ENCODE measurements at places on chromosomes 12 and 14.

DNA sequence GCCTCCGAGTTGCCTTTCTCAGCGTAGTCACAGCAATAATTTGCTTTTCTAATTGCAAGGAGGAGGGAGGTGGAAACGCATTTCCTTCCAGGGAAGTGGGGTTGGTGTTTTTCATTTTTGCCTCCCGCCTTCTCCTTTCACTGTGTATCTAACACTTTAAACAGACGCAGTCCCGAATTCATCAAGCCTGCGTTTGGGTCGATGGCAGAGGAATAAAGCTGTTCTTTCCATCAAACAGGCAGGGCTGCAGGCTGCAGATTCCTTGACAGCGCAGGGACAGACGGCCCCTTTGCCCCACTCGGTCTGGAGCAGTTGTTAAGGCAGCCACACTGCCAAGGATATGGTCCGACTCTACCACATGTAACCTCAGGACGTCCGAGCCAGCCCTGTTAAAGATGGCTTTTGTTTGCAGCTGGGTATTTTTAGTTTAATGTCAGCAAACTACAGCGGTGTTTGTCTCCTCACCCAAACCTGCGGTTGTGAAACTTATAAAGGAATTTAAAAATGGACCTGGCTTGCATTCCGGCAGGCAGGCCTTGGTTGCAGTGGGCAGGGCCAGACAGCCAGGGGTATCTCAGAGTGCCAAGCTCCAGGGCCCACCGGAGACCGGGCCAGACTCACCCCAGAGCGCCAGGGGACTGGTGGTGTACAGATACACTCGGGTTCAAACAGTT is 2.1 kb downstream of the CHST11 start:
- DNase-seq = no peak

GRCh38 chr14:59688224-59689170 is 111.9 kb upstream of the CCDC175 start:
- peak; percentile 1 for DNase-seq

- DNase-seq = no peak
Measured at GRCh38 chr12:43112101-43112920, 439.7 kb downstream of the ADAMTS20 start.

- DNase-seq = no peak
Measured at GRCh38 chr14:79543967-79544697, 667.2 kb downstream of the DIO2 start.

- no peak for DNase-seq
Measured at GRCh38 chr14:89036371-89036770, 211.9 kb downstream of the TTC8 start.

DNA sequence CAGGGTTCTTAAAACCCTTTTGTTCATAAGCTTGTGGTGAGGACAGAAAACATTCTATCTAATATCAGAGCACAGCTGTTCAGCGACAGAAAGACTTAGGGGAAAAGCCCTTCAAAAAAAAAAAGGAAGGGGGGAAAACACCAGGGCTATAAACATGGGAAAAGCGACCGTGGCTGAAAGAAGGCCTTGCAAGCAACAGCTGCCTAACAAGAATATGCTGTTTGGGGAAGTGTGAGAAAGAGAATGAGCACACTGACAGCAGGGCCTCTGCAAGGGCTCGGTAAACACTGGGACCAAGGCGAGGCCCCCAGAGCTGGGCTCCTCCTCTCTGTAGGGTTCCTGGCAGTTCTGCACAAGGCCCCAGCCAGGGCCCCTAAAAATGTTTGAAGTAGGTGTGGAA is 27.4 kb upstream of the CCND2 start:
- no peak for DNase-seq

- no peak for DNase-seq
Measured at GRCh38 chr14:63647696-63648410, 6.2 kb upstream of the WDR89 start.

GRCh38 chr12:48118284-48118871 is 786 bp upstream of the PFKM start:
- no peak for DNase-seq

GRCh38 chr12:20629414-20630156 is 65.5 kb upstream of the SLCO1C1 start:
- DNase-seq = no peak

DNA sequence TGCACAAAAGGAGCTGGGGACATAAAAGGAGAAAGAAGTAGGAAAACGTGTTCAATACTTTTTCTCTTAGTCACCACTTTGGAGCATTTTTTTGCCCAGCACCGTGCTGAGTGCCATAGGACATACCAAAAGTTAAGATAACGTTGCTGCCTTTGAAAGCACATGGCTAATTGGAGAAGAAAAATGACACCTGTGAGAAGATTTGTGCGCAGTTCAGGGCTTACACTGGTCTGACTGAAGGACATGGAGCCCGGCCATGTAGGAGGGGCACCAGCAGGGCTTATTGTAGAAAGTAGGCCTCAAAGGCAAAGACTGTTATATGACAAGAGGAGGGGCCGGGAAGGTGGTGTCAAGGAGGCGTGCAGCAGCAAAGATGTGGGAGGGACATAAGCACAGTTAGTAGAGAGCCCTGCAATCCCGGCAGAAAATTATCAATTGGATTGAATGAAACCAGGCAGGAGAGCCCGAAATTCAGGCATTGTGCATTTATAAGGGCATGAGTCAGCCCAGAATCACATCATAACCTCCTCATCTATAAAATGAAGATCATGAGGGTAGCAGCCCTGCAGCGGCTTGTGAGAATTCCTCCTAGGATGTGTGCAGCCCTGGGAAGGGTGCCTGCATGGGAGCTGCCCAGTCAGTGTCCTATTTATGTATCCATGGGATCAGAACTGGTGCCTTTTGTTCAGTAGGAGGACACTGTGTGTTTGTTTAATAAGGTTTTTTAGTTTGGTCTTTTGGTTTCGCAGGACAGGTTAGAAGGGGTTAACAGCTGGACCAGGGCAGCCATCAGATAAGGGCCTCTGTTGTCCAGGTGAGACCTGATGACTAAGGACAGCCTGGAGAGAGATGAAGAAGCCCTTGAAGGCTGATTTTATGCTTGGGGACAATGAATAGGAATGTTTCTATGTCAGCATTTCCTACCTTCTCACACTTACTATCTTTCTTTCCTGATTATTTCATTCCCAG is 122.4 kb downstream of the GPR135 start:
- no peak for DNase-seq

GRCh38 chr12:52522346-52523011 is 2.3 kb upstream of the KRT5 start:
- DNase-seq = no peak

DNA sequence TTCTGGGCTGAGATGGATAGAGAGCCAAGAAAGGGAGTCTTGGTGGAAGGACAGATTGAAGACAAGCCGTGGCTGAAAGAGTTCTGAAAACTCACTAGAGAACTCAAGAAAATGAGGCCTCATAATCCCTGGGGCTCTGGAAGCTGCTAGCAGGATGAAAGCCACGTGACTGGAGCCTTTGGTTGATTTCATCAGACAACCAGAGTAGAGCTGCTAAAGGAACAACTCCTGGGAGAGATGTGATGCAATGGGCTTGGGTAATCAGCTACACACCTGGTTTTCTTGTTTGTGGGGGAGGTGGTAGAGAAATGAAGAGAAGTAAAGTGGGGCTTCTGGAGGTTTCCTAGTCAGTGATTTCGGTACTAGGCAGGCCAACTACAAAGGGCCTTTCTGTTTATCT is 13.4 kb downstream of the CSRNP2 start:
- DNase-seq = no peak

DNA sequence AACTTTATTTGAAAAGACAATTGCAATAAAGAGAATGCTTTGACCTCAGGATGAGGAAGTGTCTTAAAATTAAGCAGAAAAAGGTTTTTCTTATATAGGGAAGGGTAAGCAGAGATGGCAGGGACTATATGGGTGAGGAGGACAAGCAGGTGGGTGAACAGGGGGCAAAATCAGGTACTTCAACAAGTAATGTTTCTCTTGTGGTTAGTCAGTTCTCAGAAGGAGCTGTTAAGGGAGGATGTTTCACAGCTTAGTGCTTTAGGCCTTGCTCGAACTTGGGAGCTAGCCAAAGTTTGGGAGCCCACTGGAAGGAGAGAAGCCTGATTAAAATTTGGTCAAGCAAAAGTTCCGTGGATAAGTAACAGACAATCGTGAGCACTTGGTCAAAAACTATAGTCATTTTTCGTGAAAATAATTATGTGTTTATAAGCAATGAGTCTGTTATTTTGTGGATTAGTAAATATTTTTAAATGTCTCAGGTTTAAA is 364.2 kb upstream of the TMPO start:
- DNase-seq = no peak

DNA sequence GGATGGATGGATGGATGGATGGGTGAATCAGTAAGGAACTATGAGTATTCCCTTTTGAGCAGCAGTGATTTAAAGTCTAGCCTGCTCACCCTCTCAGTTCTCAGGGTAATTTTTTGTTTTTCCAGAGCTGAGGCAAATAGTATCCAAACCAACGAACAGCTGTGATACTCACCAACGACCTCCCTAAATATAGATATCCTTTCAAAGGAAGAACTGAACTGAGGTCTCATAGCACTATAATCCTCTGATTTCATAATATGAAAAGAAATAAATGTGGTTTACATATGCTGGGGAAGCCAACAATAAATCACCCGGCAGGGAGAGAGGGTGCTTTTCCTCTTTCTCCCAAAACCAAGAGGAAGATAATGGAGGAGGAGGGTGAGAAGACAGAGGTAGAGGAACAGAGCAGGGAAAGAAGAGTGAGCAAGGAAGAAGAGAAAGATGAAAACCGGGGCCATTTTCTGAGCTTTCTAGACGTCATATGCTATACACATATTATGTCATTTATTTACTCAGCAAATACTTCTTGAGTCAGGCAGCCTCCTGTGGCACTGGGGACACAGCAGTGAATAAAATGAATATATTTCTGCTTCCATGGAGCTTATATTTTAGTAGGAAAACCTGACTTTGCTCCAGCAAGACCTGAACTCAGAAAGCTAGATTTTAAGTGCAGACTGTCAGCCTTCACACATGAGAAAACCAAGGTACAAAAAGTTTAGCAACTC is 710.7 kb upstream of the TBX3 start:
- DNase-seq = no peak

DNA sequence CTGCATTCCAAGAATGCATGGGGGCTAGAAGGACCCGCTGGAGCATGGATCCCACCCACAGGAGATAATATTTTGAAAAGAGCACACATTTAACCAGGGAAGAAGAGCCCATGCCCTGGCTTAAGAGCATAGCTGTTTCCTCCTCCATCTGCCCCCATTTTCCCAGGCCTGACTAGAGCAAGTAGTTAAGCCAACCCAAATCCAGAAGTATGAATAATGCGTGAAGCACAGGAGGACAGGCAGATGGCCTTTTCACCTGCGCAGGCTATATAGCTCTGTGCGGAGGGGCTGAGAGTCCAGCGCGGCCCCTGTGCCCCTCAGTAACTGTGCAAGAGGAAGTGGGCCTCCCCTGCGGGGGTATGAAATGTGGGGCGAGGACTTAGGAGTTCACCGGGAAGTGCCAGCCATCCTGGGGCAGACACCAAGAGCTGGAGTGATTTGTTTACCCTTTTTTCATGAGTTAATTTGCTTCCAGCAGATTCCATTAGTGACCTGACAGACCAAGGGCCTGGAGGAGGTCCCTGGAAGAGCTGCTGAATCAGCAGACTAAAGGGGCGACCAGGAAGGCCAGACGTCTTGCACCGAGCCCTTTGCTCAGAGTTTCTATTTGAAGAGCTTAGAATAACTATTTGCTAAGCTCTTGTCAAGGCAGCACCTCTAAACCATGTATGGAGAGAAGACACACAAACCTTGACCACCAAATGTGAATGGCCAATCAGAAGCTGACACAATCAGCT is 37.2 kb downstream of the DPF3 start:
- no peak for DNase-seq

GRCh38 chr12:78878459-78878858 is 13.9 kb downstream of the SYT1 start:
- no peak for DNase-seq

GRCh38 chr14:32382704-32383103 is 53.6 kb downstream of the AKAP6 start:
- no peak for DNase-seq

- no peak for DNase-seq
Measured at GRCh38 chr12:69751476-69751875, 12.8 kb downstream of the RAB3IP start.

DNA sequence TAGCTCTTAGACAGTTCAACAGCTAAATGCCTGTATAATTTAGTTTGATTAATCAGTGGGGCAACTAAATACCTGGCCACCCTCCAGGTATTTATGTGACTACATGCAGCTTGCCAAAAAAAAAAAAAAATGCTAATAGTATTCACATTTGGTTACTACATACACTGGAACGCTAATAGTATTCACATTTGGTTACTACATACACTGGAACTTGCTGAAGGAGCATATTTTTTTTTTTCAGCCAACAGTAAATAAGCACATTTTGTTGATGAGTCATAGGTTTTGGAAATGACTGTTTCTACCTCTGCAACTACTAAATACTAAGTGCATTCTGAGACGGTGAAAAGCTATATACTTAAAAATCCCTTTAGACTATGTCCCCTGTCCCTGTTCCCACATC is 1172.3 kb downstream of the LRFN5 start:
- DNase-seq = no peak

DNA sequence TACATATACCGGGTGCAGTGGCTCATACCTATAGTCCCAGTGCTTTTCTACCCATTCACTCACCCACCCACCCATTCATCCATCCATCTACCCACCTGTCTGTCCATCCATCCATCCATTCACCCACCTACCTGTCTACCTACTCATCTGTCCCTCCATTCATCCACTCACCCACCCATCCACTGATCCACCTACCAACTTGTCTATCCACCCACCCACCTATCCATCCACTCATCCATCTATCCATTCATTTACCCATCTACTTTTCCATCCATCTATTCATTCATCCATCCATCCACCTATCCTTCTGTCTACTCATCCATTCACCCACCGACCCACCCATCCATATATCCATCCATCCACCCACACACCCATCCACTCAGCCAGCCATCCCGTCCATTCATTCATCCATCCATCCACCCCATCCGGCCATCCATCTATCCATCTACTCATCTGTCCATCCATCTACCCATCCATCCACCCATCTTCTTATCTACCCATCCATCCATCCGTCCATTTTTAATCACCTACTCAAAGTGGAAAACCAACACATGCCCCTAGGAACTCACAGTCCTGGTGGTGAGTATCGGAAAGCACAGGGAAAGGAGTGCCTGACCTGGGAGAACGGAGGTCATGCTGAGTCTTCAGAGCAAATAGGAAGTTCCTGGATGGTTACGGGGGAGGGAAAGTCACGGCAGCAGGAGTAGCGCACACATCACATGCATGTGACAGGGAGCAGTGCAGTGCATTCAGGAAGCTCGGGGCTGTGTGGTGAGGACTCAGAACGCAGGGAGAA is 20.0 kb downstream of the DDX51 start:
- DNase-seq = no peak

- DNase-seq = peak; percentile 55
Measured at GRCh38 chr12:28222081-28222700, 31.9 kb downstream of the CCDC91 start.

DNA sequence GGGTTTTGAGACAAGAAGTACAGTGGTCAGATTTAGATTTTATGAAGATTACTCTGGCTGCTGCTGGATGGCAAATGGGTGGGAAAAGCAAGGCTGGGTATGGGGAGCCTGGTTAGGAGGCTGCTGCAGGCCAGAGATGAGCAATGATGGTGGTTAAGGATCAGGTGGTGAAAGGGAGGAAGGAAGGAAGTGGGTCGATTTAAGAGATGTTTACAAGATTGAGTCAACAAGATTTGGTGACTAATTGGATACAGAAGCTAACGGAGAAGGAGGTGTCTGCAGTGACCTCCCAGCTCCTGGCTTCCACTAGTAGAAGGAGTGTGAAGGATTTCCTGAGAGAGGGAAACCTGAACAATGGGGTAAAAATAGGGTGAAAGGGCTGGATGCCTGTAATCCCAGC is 18.7 kb downstream of the NOS1 start:
- no peak for DNase-seq

- DNase-seq = no peak
Measured at GRCh38 chr14:101776344-101776743, 14.8 kb downstream of the PPP2R5C start.
